ENCODE measurements at places on chromosomes 16 and 17. TPM values are rescaled to one million over a fixed set of nuclear protein-coding genes. Genes with fewer than 3 reads are reported as not detected.

Gene NHERF1
- polyA plus RNA-seq: 9.0 TPM

Gene MRPL12
- polyA plus RNA-seq: 55.2 TPM

Gene GPR139
- not detected for polyA plus RNA-seq

Gene NT5C3B
- 31.5 TPM for polyA plus RNA-seq

Gene MED31
- 12.2 TPM for polyA plus RNA-seq

Gene CCL16
- 0.13 TPM for polyA plus RNA-seq

Gene KRT33B
- polyA plus RNA-seq: not detected

Gene KRT20
- not detected for polyA plus RNA-seq

Gene CFAP97D1
- not detected for polyA plus RNA-seq
